Upper lobe of left lung (tissue), 6 donors: ENCODE measurements at places on chromosomes 7 and 10. TPM values are rescaled to one million over a fixed set of nuclear protein-coding genes. Genes with fewer than 3 reads are reported as not detected.

- peaks cover 25% of the 10 kb centered on the region for H3K4me1 ChIP-seq
- H3K36me3 ChIP-seq = no peaks in the 10 kb centered on the region
- H3K27me3 ChIP-seq = no peaks in the 10 kb centered on the region
- no peak overlapping the region for H3K4me3 ChIP-seq
- H3K27ac ChIP-seq = no peak overlapping the region
Observed at GRCh38 chr10:80544316-80544953, 6.7 kb downstream of the SH2D4B start.

- H3K4me1 ChIP-seq = no peaks in the 10 kb centered on the region
- no peak overlapping the region for H3K4me3 ChIP-seq
- no peaks in the 10 kb centered on the region for H3K36me3 ChIP-seq
- no peak for DNase-seq
Observed at GRCh38 chr7:91383905-91384274, 119.7 kb downstream of the FZD1 start.

The HMX2 gene
- not detected for total RNA-seq

DNA sequence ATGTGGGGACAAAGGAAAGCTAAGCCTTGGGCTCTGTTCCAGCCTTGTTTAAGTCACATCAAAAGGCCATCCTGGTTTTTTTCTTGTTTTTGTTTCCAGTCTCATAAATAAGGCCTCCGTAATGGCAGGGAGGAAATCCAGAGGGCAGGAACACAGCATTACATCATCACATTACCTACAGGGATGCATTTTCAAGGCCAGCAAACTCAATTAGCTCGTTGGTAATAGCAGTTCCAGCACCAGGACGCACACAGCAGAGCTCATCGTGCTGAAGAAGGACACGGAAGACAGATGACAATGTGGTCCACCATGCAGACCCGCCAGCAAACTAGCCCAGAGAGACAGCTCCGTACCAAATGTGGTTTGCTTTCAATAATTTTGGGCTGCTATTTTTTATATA lies 1209.2 kb downstream of the TYW1 start:
- H3K4me1 ChIP-seq = no peaks in the 10 kb centered on the region
- H3K36me3 ChIP-seq = no peaks in the 10 kb centered on the region
- no peak for DNase-seq
- H3K27me3 ChIP-seq = no peaks in the 10 kb centered on the region

The GPR141 gene
- total RNA-seq = 4.2 TPM

- peak; percentile 66 for DNase-seq
- no peaks in the 10 kb centered on the region for H3K27me3 ChIP-seq
- no peak overlapping the region for H3K27ac ChIP-seq
Observed at GRCh38 chr7:151415375-151416105, 5.7 kb upstream of the WDR86 start.

GRCh38 chr10:60376221-60377041 lies 13.2 kb downstream of the ANK3 start:
- H3K4me3 ChIP-seq = no peak overlapping the region
- no peaks in the 10 kb centered on the region for H3K27me3 ChIP-seq
- H3K36me3 ChIP-seq = no peaks in the 10 kb centered on the region
- DNase-seq = no peak

DNA sequence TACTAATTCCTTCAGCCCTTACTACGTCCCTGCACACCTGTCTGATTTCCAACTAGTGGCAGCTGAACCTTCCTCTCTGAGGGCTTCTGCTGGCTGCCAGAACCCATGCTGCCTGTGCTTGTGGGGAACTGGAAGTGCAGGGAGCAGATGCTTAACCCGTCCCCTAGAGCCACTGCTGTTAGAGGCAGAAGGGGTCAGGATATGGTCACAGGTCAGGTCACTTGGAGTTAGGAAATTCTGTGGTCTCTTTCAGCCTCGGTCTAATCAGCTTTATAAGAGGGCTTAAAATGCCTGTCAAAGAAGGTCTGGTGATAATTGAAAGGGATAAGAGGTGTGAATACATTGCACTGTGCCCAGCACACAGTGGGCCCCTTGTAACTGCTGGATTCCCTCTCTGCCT lies 82.0 kb downstream of the PLPP4 start:
- no peak for DNase-seq
- no peaks in the 10 kb centered on the region for H3K4me1 ChIP-seq

The ANKRD7 gene
- not detected for total RNA-seq

The HABP2 gene
- not detected for total RNA-seq

DNA sequence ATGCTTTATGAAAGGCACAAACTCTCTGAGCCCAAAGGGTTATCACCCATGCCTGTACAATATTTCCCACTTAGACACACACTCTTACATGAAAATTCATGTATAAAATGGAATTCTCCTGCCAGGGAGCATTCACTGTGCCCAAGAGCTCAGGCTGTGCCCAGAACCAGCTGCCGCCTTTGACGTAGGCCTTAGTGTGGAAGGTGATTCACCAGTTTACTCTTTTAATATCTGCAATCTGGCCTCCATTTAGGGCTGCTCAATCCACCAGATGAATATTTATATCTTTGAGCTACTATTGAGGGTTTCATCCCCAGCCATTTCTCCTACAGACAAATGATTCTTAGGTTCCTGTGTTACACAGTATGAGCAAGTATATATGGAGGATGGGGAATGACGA lies 849.7 kb downstream of the CNTNAP2 start:
- DNase-seq = no peak
- no peak overlapping the region for H3K27ac ChIP-seq
- no peaks in the 10 kb centered on the region for H3K4me1 ChIP-seq
- no peak overlapping the region for H3K4me3 ChIP-seq
- no peaks in the 10 kb centered on the region for H3K27me3 ChIP-seq
- H3K36me3 ChIP-seq = no peaks in the 10 kb centered on the region

DNA sequence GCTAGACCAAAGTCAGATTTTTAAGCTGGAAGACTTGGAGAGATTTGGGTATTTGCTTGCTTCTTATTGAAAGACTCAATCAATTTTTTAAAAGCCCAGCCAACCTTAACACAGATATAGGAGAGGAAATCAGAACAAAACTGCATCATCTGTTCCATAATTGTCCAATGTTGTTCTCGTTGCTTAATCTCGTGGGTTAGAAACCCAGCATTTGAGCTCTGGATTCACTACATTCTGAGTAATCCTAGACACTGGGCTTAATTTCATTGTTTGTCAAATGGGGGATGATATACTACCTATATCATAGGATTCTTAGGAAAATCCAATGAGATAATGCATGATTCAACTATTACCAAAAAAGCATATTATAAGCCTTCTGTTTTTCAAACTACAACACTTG lies 48.9 kb downstream of the CALD1 start:
- no peak for DNase-seq
- no peak overlapping the region for H3K27ac ChIP-seq
- H3K36me3 ChIP-seq = no peaks in the 10 kb centered on the region
- H3K4me3 ChIP-seq = no peak overlapping the region

The CRHR2 gene
- total RNA-seq = 0.57 TPM

- no peak overlapping the region for H3K27ac ChIP-seq
- no peaks in the 10 kb centered on the region for H3K27me3 ChIP-seq
- DNase-seq = peak; percentile 62
- no peak overlapping the region for H3K4me3 ChIP-seq
- H3K4me1 ChIP-seq = no peaks in the 10 kb centered on the region
Observed at GRCh38 chr10:132715776-132716680, 69.9 kb downstream of the NKX6-2 start.

DNA sequence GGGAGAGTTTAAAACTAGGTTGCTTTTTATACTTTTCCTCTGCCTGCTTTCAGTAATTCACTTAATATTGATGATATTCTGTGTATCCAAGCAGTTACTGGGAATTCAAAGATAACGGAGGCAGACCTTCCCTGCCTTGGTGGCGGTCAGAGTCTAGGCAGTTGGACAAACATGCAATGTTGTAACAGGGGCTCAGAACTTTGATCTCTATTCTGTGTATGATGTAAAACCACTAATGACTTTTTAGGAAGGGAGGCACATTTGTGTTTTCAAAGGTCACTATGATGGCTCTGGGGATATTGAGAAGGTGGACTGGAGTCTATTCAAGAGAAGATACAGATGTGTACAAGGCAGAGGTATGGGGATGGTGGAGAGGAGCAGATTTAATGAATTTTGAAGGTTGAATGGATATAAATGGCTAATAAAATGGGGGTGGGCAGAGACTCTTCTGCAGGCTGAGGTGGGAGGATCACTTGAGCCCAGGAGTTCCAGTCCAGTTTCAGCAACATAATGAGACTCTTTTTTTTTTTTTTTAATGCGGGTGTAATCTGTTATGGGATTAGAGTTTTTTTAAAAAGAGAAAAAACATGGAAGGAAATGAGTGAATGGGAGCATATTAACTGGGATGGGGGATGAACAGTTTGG lies 5.7 kb upstream of the PON2 start:
- H3K4me3 ChIP-seq = no peak overlapping the region
- H3K36me3 ChIP-seq = no peaks in the 10 kb centered on the region
- no peak overlapping the region for H3K27ac ChIP-seq
- DNase-seq = no peak
- peaks cover 8% of the 10 kb centered on the region for H3K4me1 ChIP-seq
- no peaks in the 10 kb centered on the region for H3K27me3 ChIP-seq

- no peaks in the 10 kb centered on the region for H3K27me3 ChIP-seq
- DNase-seq = peak; percentile 59
- no peak overlapping the region for H3K4me3 ChIP-seq
- H3K27ac ChIP-seq = no peak overlapping the region
- H3K4me1 ChIP-seq = peaks cover 4% of the 10 kb centered on the region
- no peaks in the 10 kb centered on the region for H3K36me3 ChIP-seq
Observed at GRCh38 chr10:62541811-62542210, 167.6 kb downstream of the ZNF365 start.

- H3K36me3 ChIP-seq = no peaks in the 10 kb centered on the region
- no peak overlapping the region for H3K27ac ChIP-seq
- DNase-seq = no peak
Observed at GRCh38 chr7:129108581-129108980, 35.9 kb upstream of the TSPAN33 start.

DNA sequence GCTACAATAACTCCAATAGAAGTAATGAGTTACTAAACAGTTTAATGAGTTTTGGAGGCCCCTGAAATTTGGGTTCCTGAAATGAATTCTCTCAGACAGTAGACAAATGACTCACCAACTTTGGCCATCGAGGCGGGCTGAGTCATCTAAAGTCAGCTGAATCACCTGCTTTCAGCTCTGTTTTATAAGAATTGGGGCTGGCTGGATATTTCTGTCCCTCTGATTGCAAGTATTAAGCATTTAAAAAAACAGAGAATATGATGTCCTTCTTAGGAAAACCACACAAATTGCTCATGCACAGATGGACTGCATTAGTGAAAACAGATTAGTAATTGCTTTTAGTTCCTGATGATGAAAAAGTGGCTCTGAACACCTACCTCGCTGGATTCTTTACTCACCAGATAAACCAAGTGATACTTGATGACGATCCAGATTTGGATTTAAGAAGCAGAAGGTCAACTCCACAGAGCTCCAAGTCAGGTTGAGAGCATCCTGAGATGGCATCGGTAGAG lies 59.1 kb downstream of the ZNF365 start:
- no peaks in the 10 kb centered on the region for H3K36me3 ChIP-seq
- H3K4me1 ChIP-seq = no peaks in the 10 kb centered on the region
- H3K4me3 ChIP-seq = no peak overlapping the region
- H3K27ac ChIP-seq = no peak overlapping the region
- H3K27me3 ChIP-seq = no peaks in the 10 kb centered on the region
- DNase-seq = peak; percentile 54

DNA sequence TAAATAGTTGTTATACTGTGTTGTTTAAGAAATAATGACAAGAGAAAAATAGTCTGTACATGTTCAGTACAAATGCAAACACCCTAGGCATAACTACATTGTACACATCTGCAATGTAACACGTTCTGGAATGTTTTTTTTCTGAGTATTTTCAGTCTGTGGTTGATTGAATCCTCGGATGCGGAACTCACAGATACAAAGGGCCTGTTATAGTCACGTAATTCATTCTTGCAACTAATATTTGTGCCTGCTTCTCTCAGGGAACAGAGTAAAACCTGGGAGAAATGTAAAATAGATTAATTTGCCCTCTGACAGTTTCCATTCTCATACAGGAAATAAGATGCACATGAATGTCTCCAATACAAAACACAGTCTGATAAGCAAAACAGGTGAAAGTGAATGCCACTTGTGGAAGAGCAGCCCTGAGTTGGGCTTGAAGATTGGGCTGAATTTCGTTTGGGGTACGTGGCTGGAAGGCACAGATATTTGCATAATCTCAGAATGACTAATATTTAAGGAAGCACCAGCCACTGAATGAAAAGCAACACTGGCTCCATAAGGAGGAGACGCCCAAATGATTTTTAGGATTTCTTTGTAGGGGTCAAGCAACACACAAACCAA lies 19.1 kb downstream of the DENND2A start:
- H3K4me1 ChIP-seq = no peaks in the 10 kb centered on the region
- no peak for DNase-seq
- H3K27ac ChIP-seq = no peak overlapping the region
- H3K4me3 ChIP-seq = no peak overlapping the region
- H3K36me3 ChIP-seq = no peaks in the 10 kb centered on the region

- no peak overlapping the region for H3K4me3 ChIP-seq
- no peaks in the 10 kb centered on the region for H3K27me3 ChIP-seq
- peaks cover 14% of the 10 kb centered on the region for H3K4me1 ChIP-seq
- no peak for DNase-seq
- H3K27ac ChIP-seq = peak overlapping the region; percentile 60
Observed at GRCh38 chr10:119441921-119442757, 100.4 kb downstream of the RGS10 start.

The ZEB1 gene
- 29.8 TPM for total RNA-seq

DNA sequence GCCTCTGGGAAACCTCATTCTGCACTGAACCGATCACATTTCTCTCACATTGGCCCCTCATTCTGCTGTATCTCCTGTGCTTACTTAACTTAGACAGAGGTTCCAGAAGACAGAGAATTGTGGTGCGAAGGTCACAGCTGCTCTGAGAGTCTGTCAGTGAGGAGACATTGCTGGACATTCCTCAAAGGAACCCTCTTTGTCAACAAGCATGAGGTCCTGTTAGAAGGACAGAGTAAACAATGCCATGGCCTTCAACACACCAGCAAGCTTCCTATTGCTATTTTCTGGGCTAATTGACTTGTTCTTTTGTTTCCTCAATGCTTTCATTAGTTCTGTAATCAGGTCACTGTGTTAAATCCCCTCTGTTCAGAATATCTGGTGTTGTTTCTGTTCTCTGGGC lies 109.3 kb upstream of the FZD8 start:
- no peak for DNase-seq
- H3K27me3 ChIP-seq = no peaks in the 10 kb centered on the region
- no peak overlapping the region for H3K4me3 ChIP-seq
- H3K27ac ChIP-seq = no peak overlapping the region
- no peaks in the 10 kb centered on the region for H3K36me3 ChIP-seq

DNA sequence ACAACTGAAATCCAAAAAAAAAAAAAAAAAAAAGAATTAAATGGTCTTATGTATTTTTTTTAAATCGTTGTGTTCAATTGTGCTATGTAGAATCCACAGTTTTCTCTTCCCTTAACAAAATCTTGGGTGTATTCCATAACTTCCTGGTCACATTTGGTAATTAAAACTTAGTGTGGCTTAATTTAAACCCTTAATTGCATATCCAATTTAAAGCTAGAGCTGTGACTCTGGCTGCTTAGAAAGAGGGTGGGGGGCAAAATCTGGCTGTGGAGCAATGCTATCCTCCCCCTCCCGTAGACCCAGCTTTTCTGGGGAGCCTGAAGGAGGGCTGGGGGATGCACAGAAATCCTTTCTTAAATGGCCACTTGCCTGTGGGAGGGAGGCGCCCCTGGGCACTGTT lies 695.1 kb downstream of the INHBA start:
- no peaks in the 10 kb centered on the region for H3K27me3 ChIP-seq
- no peak overlapping the region for H3K27ac ChIP-seq
- no peaks in the 10 kb centered on the region for H3K36me3 ChIP-seq
